COR-L47 (cell line): ENCODE measurements at places on chromosomes 5 and 9.

GRCh38 chr9:90219548-90220118 is 423.0 kb downstream of the DIRAS2 start:
- no peak for DNase-seq

GRCh38 chr5:159850160-159850559 is 66.1 kb upstream of the ADRA1B start:
- no peak for DNase-seq

DNA sequence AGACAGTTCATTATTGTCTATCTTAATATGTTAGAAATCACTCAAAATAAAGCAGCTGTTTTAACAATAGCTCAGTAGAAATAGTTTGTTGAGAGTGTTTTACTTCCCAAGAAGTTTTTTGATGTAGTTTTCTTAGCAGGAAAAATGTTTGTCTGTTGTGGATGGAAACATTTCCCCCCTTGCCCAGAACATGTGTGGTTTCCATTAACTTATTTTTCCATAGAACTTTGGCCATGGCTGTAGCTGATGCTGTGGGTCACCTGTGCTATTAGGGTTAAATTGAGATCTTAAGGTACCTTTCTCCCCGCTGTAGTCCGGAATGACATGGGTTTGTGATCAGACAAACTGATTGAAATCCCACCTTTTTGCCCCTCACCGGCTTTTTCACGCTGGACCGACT is 294.9 kb downstream of the FANCC start:
- no peak for DNase-seq

DNA sequence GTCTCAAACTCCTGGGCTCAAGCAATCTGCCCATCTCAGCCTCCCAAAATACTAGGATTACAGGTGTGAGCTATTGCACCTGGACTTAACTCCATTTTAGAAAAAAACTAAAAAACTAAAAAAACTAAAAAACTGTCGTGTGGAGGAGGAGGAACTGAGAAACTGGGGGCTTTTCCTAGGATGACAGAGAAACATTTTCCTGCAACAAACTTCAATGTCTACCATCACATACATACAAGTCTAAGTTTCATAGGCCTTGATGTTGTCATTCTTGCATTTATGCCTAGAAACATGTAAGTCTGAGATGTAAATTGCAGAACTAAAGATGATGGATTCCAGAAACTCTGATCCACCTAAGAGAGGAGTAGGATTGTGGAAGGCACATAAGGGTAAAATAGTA is 556.8 kb downstream of the RAB3C start:
- no peak for DNase-seq

DNA sequence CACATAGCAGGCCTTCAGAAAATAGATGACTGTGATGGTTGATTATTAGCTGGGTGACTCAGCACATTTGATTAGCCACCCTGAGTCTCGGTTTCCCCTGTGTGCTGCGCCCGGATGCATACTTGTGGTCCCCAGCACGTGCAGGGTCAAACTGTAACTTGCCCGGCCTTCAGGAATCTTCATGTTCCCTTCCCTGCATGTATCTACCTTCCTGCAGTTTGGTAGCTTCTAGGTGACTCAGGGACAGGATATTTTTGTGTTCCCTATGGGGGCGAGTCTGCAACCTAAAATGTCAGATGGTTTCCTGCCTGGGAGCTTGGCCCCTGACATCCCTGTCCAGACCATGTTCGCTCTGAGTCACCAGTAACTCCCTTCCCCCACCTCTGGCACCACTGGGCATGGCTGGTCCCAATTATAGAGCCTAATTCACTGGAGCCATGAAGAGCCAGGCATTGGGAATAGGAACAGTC is 13.2 kb downstream of the PTGS1 start:
- DNase-seq = no peak
